ENCODE measurements at places on chromosomes 16 and 17.
A peak's percentile ranks its signal among the peaks of the same experiment; 100 is the strongest.

DNA sequence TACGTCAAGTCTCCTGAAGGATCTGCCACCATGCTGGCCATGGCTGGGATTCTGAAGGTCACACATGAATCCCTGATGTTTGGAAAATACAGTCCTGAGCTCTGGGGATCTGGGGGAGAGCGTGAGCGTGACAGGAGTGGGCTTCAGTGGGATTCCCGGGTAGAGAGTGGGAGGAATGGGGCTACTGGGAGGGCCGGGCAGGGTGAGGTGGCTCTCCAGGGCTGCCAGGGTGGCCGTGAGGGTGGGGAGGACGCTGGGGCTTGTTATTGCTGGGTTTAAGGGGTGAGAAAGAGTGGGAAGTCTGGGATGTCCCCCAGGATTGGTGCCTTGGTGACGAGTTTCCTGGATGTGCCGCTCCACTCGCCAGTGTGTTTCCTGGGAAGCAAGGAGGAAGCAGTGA is 31.3 kb downstream of the FOXL1 start:
- no peak for DNase-seq

GRCh38 chr16:69130461-69130860 is 1.9 kb downstream of the CHTF8 start:
- no peak for DNase-seq

GRCh38 chr17:45229681-45230409 is 8.2 kb downstream of the FMNL1 start:
- DNase-seq = no peak

DNA sequence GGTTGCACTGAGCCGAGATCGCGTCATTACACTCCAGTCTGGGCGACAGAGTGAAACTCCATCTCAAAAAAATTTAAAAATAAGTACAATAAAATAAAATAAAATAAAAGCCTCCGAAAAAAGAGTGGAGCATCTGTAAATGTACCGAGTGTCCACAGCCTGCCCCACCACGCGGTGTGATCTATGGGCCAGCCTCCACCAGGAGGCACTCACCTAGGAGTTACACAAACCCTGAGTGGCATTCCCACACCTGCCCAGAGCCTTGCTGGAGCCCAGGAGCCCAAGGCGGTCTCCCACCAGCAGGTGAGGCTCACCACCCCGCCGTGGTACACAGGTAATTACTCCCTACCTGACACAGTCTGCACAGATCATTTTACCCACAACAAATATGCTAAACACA is 183.2 kb downstream of the ZNF423 start:
- no peak for DNase-seq

GRCh38 chr17:77404812-77405581 is 264.2 kb downstream of the SEC14L1 start:
- DNase-seq = no peak

DNA sequence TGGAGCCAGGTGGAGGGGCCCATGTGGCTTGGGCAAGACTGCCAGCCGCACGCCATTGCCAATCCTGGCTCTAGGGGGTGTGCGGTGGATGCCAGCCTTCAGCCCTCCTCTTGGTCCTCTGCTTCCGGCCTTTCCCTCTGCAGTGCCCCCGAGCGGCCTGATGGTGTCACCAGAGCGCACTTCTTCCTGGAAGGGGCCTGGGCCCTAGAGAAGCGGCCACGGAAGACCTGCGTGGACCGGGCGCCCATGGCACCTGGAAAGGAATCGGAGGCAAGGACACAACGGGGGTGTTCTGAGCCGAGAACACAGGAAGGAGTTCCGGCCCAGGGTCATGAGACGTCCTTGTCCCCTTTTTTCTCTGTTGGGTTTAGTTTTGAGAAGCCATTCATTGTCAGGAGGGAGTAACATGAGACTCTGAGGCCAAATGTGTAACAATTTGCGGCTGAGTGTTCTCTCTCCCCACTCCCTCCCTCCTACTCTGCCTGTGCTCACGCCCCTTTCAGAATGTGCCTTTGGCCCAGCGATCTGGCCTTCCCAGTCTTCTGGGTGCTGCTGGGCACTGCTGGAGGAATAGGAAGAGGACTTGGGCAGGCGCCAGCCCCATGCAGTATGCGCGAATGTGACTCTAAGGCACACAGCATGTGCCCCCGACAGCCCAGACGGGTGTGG is 92.8 kb downstream of the IRX3 start:
- DNase-seq = peak; percentile 63

GRCh38 chr16:21650521-21650920 is 1.9 kb downstream of the IGSF6 start:
- no peak for DNase-seq

DNA sequence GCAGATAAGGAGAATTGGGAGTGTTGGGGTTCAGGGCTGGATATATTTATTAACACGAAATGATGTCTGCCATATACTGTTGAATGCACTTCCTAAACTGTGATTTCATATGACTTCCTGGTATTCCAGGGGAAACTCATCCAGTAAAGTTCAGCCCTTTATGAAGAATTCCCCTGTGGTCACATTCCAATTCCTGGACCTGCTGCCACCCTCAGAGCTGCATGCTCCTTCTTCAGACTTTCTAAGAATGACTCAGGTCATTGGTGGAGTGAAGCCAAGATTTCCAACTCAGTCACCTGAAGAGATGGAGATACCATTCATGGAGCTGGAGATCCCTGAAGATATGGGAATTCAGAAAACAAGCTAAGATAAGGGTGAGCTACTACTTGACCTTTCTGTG is 114.2 kb upstream of the TMEM97 start:
- no peak for DNase-seq

DNA sequence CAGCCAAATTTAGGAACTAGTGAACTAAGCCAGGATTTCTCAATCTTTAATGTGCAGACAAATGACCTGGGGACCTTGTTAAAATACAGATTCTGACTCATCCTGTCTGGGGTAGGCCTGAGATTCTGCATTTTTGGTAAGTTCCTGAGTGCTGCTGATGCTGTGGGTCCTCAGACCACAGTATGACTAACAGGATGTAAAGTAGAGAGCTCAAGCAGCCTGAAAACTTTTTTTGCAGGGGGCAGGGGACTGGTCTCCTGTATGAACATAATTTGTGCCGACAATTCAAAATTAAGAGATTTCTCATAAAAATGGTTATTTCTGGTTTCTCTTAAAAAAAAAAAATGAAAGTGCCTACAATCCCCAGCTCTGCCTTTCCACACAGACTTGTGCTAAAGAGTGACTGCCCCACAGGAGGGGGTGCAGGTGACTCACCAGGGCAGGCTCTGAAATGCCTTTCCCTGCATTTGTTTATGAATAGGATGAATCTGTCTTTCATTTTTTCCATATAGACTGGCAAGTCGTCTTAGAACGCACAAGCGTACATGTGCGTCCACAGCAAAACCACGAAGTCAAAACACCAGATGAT is 271.5 kb downstream of the PHKB start:
- DNase-seq = no peak

DNA sequence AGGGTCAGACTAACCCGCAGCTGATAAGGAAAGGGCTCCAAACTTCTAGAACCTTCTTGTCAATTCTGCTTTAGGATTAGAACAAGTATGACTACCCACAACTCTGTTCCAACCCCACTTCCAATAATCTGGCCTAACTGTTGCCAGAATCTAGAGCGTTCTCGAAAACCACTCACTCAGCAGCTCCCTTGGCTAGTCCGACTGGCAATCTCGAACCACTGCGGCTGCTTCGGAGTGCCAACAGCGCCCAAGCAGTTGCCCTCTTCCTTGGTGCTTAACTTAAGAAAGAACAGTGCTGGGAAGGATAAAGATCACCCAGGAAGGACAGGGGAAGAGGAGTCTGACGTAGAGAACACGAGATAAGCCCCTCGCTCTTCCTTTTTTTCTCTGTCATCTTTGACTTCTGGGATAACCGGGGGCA is 818 bp downstream of the DNAJC7 start:
- peak; percentile 33 for DNase-seq

GRCh38 chr16:23836404-23837311 is 875 bp downstream of the PRKCB start:
- DNase-seq = no peak

DNA sequence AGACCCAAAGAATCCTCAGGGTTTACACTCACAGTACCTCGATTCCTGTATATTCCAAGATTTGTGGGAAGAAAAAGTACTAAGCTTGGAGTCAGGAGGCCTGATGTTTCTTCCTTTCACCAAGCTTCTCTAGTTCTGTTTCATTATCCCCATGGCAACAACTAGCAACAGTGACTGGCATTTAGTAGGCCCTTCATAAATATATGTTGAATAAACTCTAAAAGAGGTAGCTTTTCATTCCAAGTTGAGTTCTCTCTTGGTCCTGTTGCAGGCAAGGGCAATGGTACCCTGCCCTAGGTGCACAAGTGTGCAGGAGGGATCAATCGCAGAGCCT is 527 bp upstream of the UBE2Z start:
- no peak for DNase-seq

GRCh38 chr17:48052956-48053757 is 5.0 kb downstream of the NFE2L1 start:
- peak; percentile 85 for DNase-seq

DNA sequence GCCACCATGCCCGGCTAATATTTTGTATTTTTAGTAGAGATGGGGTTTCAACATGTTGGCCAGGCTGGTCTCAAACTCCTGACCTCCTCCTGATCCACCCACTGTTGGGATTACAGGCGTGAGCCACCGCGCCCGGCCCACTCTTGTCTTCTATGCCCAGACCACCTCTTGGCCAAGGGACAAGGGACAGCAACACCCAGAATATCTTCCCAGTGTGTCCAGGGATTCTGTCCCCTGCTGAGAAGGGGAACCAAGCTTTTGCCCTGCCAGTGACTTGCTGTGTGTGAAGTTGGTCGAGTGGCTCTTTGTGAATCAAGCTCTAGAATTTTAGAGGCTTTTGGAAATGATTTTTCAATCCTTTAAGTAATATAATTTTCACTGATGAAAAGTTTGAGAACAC is 1.7 kb upstream of the MPO start:
- no peak for DNase-seq

DNA sequence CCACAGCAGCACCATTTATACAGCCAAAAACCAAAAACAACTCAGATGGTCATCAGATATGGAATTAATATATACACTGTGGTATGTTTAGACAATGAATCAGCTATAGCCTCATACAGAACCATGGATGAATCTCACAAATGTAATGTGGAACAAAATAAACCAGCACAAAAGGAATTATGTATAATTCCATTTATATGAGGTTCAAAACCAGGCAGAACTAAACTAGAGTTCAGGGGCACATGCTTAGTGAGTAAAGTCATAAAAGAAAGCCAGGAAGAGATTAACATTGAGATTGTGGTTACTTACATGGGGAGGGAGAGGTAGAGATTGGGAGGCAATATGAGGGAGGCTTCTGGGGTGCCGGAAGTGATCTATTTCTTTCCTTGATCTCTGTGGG is 231.1 kb downstream of the COPRS start:
- DNase-seq = no peak

DNA sequence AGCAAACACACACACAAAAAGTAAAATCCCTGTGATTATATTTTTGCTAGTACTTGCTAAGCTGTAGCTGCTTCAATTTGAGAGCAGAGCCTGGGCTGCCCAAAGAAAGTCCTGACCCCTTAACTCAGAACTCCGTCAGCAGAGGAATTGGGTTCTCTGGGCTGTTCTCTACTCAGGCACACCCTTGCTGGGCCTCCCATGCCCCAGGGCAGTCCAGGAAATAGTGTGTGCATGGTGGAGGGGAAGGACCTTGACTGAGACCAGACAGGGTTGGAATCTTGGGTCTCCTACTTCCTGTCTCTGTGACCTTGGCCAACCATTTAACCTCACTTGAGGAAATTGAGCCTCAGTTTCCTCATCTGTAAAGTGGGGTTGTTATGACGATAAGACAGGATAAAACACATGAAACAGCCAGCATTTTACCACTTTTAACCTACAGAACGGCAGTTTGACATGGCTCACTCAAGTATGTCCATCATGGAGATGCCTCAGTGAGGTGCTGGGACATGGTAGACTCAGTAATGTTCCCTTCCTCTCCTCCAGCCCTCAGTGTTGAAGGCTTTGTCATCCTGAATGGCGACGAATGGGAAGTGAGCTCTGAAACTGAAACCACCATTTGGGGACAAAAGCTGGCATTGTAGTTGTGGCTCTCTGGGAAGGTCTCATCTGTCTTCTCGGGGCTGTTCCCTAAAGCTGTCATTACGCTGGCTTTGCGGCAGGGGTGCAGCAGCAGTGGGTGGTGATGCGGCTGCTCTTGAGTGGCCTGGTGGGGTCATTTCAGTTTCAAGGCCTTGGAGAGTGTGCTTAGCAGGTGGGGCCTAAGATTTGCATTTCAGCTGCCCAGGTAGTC is 74.9 kb downstream of the CMIP start:
- DNase-seq = no peak

DNA sequence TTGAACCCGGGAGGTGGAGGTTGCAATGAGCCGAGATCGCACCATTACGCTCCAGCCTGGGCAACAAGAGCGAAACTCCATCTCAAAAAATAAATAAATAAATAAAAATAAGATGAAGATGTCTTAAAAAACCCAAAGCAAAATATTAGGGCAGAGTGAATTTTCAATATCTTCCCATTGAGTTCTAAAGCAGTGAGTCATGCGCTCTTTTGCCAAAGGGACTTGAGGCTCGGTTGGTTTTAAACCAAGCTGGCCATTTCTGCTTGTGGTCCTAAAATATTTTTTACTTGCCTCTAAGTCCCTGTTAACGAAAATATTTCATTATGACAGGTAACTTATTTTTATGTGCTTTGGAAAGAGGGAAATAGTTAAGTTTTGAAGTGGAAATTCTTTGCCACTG is 4.7 kb downstream of the PAFAH1B1 start:
- DNase-seq = no peak

DNA sequence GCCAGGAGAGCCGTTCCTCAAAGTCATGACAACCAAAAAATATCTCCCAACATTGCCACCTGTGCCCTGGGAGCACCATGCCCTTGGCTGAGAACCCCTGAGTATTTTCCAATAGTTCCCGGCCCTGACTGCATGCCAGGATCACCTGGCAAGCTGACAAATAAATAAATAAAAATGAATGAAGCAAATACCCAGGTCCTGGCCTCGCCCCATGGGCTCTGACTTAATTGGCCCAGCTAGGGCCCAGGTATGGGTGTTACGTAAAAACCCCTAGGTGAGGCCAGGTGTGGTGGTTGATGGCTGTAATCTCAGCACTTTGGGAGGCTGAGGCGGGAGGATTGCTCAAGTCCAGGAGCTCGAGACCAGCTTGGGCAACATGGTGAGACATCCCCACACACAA is 2.7 kb upstream of the C16orf74 start:
- DNase-seq = no peak

- DNase-seq = no peak
Observed at GRCh38 chr17:82663381-82664275, 15.4 kb upstream of the WDR45B start.

All from NCI-H2081 (cell line).